ENCODE measurements at places on chromosomes 6 and 20. TPM values are rescaled to one million over a fixed set of nuclear protein-coding genes. Genes with fewer than 3 reads are reported as not detected.

GTSF1L gene
- total RNA-seq, result 0.29 TPM

SRC gene
- total RNA-seq, result 1.3 TPM

WFDC11 gene
- total RNA-seq, result not detected

AVP gene
- total RNA-seq, result not detected

FIG4 gene
- 10.7 TPM for total RNA-seq

SLC32A1 gene
- not detected for total RNA-seq

RHAG gene
- not detected for total RNA-seq

VSX1 gene
- not detected for total RNA-seq

C20orf141 gene
- not detected for total RNA-seq

RSPH4A gene
- total RNA-seq, result 0.24 TPM

KPNA5 gene
- 13.6 TPM for total RNA-seq

KIF16B gene
- 7.5 TPM for total RNA-seq

C6orf15 gene
- total RNA-seq, result not detected

HLA-DMB gene
- 9.2 TPM for total RNA-seq

HDAC2 gene
- total RNA-seq, result 66.1 TPM

OR12D3 gene
- not detected for total RNA-seq

DPPA5 gene
- not detected for total RNA-seq

ZC3H12D gene
- total RNA-seq, result 15.2 TPM

HLA-F gene
- 312 TPM for total RNA-seq

TMC2 gene
- total RNA-seq, result not detected

NNAT gene
- not detected for total RNA-seq

CST3 gene
- total RNA-seq, result 0.48 TPM

PPIL6 gene
- total RNA-seq, result not detected

WFDC10B gene
- not detected for total RNA-seq

MYB gene
- 5.2 TPM for total RNA-seq

TTBK1 gene
- total RNA-seq, result 0.03 TPM

PLG gene
- total RNA-seq, result not detected

DNAH8 gene
- total RNA-seq, result 0.03 TPM

NFATC2 gene
- 60.4 TPM for total RNA-seq

DEFB113 gene
- not detected for total RNA-seq

SFTA2 gene
- total RNA-seq, result not detected

CLPSL2 gene
- total RNA-seq, result not detected

DEFB128 gene
- not detected for total RNA-seq
